ENCODE measurements at places on chromosomes 3 and 15.

DNA sequence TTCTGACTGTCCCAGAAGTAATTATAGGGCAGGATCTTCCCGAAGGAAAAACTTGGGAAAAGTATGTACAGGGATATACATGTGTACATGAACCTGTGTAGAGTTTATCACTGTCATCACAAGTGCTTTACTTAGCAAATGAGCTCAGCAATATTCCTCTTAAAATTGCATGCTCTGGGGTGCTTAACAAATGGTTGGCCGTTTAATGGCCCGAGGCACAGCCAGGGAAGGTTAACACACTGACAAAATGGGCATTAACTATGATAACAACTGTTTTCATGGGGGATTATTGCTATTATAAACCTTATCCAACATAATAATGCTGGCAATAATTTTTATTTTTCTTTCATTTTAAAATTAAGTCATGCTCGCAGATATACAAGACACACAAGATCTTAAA, 459.3 kb downstream of the TUSC7 start:
- DNase-seq, result no peak

GRCh38 chr3:64232821-64233220, 7.6 kb upstream of the PRICKLE2 start:
- no peak for DNase-seq

GRCh38 chr3:158782283-158782989, 19.4 kb upstream of the MFSD1 start:
- DNase-seq, result no peak

DNA sequence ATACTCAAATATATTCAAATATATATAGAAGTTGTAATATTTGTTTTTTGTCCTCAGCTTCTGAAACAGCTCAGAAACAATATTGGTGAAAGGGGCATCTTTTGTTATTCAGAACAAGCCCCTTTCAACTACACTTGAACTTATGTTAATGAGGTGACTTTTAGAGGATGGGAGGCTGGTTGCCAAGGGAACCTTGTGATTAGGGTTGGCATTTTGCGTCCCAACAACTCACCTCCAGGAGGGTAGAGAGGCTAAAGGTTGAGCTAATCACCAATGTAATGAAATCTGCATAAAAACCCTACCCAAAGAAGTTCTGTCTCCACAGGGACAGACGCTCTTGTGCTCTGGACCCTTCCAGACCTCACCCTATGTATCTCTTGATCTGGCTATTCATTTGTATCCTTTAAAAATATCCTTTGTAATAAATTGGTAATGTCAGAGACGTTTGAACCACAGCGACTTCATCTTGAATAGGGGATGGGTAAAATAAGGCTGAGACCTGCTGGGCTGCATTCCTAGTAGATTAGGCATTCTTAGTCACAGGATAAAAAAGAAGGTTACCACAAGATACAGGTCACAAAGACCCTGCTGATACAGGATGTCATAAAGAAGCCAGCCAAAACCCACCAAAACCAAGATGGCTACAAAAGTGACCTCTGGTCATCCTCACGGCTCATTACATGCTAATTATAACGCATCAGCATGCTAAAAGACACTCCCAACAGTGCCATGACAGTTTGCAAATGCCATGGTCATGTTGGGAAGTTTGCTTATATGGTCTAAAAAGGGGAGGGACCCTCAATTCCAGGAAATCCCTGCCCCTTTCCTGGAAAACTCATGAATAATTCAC, 111.1 kb downstream of the FMN1 start:
- no peak for DNase-seq

DNA sequence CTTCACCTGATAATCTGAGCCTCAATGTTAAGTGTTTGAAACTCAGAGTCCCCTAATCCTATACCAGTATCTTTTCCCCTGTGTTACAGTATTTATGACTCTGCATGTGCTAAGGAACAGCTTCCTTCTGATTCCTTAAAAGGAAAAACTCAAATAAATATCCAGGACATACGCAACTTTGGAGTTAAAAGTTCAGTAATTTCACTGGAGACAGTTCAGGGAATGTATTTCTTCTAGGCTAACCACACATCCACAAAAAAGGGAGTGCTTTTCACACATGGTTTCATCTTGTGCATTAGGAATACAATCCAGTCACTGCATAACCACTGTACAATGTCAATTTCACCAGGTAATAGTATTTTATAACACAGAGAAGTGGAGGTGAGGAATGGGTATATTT, 31.0 kb downstream of the PGBD4 start:
- DNase-seq, result no peak

GRCh38 chr3:185318141-185318540, 44.8 kb upstream of the MAP3K13 start:
- no peak for DNase-seq

DNA sequence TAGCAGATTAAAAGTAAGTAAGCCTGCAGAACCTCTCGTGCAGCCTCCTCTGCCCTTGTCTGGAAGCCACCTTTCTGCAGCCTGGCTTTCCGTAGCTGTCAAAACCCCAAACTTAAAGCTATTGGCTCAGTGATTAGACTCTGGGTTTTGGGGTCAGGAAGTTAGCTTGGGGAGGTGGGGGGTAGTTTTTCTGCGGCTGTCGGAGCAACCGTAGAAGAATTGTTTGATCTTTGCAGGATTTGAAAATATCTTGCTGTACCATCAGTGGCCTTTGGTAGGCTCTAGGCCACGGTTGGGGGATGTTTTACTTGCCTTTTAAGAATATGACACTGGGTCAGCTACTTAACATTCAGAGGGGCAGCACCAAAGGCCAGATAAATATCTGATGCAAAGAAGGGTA, 88.4 kb upstream of the RASGRP1 start:
- no peak for DNase-seq

- DNase-seq, result no peak
Observed at GRCh38 chr15:52255935-52256334, 39.7 kb downstream of the MYO5C start.

DNA sequence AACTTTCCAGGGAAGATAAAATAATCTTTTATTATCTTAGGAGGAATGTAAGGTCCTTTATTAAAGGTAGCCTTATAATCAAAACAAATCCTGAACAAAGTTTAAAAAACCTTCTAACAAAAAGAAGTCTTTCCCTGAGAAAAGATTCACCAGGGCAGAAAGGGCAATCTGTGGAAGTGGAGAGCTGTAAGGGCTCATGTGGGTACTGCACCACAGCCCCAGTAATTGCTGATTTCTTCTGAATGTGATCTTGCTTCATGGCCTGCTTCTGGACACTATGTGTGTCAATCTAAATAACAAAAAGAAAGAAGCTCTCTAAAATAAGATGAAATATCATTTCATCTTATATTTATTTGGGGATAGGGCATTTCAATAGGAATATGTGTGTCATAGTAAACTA, 1501.6 kb downstream of the OTOL1 start:
- no peak for DNase-seq

DNA sequence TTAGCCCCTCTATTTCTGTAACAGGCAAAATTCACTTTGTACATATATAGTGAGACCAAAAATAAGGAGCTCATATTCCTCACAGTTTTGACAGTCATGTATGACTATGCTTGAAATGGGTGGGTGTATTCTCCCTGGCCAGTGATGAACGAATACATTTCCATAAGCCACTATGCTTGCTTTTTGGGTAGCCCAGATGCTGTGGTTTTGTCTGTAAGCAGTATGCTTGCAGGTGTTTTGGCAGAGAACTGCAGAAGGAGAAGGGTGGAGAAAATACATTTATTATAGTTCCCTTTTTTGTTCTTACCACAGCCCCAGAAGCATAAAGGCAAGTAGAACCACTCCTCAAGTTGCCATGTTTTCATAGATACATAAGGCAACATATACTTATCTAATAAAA, 131.2 kb downstream of the RBMS3 start:
- DNase-seq, result no peak

All from fibroblast of the conjunctiva (primary cell).